ENCODE measurements at places on chromosomes 11 and 22. TPM values are rescaled to one million over a fixed set of nuclear protein-coding genes. Genes with fewer than 3 reads are reported as not detected.

GRCh38 chr11:35276396-35277145 is 137.6 kb downstream of the CD44 start:
- DNase-seq, result no peak

GRCh38 chr11:130774703-130775102 is 141.6 kb downstream of the SNX19 start:
- no peak for DNase-seq

- peak; percentile 99 for DNase-seq
Observed at GRCh38 chr11:119084663-119085436, at the start of gene HMBS. Gene HMBS, plus strand, starts transcription at chr11:119084881. Its CDS starts 153 bp downstream, at chr11:119085034.

DNA sequence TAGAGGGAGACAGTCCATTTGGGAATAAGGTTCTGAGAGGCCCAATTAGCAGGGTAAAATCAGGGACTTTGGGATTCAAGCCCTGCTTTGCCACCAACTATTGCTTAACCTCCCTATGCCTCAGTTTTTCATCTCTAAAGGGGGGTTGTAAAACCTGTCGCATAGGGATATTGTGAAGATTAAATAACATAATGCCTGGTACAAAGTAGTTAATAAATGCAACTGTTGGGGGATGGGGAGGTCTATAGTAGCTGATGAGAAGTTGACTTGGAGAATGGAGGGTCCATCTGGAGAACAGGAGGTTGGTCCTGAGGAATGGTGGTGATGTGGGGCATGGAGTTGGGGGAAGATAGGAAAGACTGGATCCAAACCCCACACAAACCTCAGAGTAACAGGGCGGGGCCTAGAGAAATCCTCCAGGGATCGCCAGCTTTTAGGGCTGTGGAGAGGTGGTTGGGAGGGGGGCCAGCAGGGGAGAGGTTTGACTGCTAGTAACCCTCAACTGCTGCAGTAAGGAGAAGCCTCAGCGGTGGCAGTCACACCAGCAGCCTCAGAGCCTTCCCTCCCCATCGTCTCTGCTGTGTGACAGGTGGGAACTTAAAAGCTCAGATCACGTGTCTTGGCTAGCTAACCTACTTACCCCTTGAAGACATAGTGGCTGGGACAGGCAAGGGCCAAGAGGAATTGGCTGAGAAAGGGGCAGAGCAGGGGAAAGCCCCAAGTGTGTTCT is 1.1 kb upstream of the ABCG4 start:
- DNase-seq, result no peak

GRCh38 chr11:83170865-83171264 is 13.9 kb downstream of the PCF11 start:
- DNase-seq, result no peak

GRCh38 chr22:27545085-27545484 is 256.5 kb downstream of the MN1 start:
- no peak for DNase-seq

- DNase-seq, result no peak
Observed at GRCh38 chr11:79431535-79431934, 9.3 kb downstream of the TENM4 start.

GRCh38 chr11:118699506-118700220 is 20.2 kb upstream of the TREH start:
- no peak for DNase-seq

DNA sequence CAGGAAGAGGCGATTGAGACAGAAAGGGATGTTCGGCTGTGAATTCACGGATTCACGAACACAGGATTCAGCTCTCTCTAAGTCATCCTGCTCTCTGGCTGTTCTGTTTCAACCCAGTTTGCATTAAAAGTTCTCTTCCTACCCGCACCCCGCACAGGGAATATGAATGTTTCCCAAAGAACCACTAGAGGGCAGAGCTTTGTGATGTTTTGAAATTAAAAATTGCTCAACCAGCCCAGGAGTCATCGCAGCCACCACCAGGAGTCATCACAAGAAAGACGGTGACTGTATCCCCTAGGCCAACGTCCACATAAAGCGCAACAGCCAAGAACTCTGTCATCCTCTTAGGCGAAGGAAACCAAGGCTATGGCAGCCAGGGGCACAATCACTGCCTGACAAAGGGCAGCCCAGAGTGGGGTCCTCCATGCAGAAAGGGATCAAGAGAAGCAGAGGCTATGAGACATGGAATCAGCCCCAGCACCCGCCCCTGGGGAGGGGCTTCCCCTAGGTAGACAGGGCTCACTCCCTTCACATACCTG is 122.4 kb downstream of the WT1 start:
- DNase-seq, result no peak

DNA sequence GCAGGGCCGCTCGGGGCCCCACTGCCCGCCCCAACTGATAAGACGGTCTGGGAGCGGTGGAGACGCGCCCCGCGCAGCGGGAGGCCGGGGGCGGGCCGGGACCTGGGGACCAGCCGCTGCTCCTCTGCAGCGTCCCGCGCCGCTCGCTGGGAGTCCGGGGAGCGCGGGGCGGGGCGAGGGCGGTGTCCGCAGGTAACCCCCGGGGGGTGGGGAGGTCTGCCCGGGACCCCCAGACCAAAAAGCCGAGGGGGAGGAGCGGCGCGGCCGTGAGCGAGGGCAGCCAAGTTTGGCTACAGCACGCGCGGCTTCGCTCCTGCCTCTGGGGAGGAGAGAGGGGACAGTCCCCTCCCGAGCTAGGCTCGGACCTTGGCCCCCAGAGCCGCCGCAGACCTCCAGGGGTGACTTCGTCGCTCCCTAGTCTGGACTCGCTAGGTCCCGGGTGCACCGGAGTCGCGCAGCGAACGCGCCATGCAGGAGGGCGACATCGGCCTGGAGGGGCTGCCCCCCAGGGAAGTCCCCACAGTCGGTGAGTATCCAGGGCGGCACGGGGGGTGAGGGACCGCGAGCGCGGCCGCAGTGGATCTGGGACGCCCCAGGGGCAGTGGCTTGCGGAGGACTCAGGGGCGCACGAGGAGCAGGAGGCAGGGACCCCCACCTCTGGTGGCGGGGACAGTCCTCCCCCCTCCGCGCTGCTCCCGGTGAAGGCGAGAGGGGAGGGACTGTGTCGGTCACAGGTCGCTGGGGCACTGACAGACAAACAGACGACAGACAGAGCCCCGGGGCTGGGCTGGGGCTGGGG is 92.3 kb upstream of the ANO1 start:
- no peak for DNase-seq

PDGFB gene
- 17.9 TPM for polyA plus RNA-seq

ZBTB16 gene
- 4.2 TPM for polyA plus RNA-seq

KCNJ11 gene
- polyA plus RNA-seq, result 10.8 TPM

HORMAD2 gene
- not detected for polyA plus RNA-seq

LRRC74B gene
- 0.07 TPM for polyA plus RNA-seq

OR51B5 gene
- polyA plus RNA-seq, result not detected

SRSF8 gene
- 58.3 TPM for polyA plus RNA-seq

FAM227A gene
- not detected for polyA plus RNA-seq

NXPE2 gene
- polyA plus RNA-seq, result 0.09 TPM

SCGB2A2 gene
- not detected for polyA plus RNA-seq

ZDHHC5 gene
- 31.2 TPM for polyA plus RNA-seq

SCN4B gene
- polyA plus RNA-seq, result 4.7 TPM

MYBPC3 gene
- 0.53 TPM for polyA plus RNA-seq

TEX54 gene
- not detected for polyA plus RNA-seq

Data from muscle of arm (tissue), 14 donors.